ENCODE measurements at places on chromosomes 1 and 21.

DNA sequence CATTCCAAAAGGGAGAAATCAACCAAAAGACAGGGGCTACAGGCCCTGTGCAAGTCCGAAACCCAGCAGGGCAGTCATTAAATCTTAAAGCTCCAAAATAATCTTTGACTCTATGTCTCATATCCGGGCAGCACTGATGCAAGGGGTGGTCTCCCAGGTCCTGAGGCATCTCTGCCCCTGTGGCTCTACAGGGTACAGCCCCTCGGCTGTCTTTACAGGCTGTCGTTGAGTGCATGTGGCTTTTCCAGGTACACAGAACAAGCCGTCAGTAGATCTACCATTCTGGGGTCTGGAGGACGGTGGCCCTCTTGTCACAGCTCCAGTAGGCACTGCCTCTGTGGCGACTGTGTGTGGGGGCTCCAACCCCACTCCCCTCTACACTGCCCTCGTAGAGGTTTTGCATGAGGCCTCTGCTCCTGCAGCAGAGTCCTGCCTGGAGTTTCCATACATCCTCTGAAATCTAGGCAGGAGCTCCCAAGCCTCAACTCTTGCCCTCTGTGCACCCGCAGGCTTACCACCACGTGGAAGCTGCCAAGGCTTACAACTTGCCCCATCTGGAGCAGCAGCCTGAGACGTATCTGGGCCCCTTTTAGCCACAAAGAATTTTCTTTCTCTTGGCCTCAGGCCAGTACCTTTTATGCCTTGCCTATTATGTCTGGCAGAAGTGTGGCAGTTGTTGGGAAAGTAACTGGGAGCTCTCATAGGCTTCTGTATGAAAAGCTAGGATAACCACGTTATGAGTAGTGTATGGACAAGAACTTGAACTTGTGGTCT is 52.5 kb downstream of the POU2F1 start:
- DNase-seq, result peak; percentile 18

GRCh38 chr21:46618738-46619379 is 14.0 kb upstream of the S100B start:
- no peak for DNase-seq

GRCh38 chr1:240044620-240045019 is 47.1 kb upstream of the FMN2 start:
- DNase-seq, result no peak

GRCh38 chr1:244217711-244218110 is 166.6 kb downstream of the ZBTB18 start:
- DNase-seq, result no peak

- no peak for DNase-seq
These were observed 2.3 kb downstream of the C1orf87 start for GRCh38 chr1:60071296-60071695.

- no peak for DNase-seq
These were observed 24.4 kb downstream of the ADAM30 start for GRCh38 chr1:119871881-119872280.

DNA sequence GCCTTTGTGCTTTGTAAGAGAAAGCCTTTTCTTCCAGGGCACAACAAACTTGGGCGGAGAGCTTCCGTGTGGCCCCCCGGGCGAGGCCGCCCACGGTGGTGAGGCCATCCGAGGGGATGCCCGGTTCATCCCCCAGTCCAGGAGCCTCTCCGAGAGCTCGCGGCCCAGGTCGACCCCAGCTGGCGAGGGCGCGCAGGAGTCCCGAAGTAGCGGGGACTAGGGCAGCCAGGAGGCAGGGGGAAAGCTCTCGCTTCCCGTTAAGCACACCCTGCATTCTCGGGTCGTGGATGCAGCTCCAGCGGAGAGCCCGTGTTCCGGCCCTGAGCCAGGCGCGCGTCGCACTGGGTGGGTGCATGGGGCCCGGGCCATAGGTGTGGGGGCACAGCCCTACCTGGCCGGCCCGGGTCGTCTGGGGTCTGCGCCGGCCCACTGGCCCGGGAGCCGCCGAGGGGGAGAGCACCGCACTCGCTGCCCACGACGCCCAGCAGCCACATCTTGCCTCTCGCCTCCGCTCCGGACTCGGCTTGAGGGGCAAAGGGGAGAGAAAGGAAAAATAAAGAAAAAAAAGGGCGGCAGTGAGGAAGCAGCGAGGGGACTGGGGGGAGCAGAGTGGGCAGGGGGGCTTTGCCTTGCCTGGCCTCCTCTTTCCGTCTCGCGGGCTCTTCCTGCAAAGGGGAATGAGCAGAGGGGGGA is 1.8 kb downstream of the RNF220 start:
- no peak for DNase-seq

DNA sequence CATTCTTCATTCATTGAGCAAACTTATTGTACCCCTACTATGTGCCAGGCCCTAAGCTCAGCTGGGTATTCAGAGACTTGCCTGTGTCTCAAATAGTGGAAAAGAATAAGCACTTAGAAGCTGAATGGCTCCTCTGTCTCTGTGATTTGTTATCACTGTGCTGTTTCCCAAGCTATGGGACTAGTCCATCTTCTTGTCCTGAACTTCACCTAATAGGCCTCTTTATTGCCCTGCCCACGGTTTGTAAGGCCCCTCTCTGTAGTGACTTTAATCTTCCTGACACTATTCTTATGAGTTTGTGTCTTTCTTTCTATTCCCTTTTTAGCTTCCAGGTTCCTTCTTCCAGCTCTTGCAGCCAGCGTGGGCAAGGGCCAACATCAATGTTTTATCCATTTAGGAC is 85.4 kb upstream of the LPGAT1 start:
- no peak for DNase-seq
